ENCODE measurements at places on chromosomes 3 and 15.

GRCh38 chr15:45399381-45400212 is 21.3 kb upstream of the GATM start:
- DNase-seq = no peak

- no peak for DNase-seq
Measured at GRCh38 chr3:189458528-189458927, 172.7 kb upstream of the TP63 start.

GRCh38 chr3:46188708-46189107 is 19.4 kb downstream of the CCR1 start:
- no peak for DNase-seq

DNA sequence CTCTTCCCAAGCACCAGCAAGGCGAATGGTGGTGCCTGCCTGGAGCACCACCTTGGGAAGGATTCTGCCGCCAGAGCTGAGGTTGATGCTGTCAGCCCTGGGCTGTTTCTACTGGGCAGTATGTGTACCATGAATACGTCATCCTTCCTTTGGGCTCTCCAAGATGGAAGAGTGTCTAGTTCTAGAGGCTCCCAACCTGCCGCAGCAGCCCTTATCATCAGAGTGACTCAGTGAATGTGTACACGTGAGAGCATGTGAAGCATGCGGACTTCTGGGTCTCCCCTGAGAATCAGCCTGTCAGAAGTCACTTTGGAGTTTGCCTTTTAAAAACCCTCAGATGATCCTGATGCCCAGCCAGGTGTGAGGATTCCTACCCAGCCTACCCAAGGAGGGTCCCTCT is 20.9 kb downstream of the PLA2G4D start:
- no peak for DNase-seq

DNA sequence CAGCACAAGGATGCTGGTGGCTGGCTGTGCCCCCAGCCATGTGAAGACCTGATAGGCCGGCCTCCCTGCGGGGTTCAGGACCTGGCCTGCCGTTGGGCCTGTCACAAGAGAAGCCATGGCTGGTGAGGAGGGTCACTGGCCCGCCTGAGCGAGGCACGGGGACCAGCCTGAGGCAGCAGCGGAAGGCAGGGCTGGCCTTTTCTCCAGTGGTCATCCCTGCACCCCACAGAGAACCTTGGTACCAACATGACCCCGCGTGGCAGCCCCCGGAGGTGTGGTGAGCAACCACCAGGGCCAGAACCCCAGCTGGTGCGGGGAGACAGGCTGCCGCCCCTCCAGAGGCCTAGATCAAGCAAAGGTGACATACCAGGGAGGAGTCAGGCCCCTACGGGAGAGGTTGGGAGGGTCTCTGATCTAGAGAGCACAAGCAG is 134.1 kb upstream of the MEF2A start:
- DNase-seq = no peak

- peak; percentile 17 for DNase-seq
Measured at GRCh38 chr3:4584456-4585249, 91.5 kb downstream of the ITPR1 start.

DNA sequence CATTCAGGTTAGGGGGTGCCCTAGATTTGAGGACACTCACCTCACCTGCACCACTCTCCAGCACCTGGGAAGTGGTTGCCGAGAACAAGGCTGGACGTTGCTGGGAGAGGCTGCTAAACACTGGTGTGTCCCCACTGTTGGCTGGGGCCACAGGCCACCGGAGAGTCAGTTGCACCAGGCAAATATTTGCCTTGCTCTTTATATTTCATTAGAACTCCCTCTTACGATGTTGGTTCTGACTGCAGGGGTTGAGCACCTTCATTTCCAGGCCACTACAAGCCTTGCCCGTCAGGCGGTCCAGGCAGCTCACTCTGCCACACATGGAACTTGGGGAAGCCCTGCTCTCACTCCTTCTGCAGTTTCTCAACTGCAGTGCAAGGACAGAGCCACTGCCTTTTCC is 30.7 kb downstream of the HCN4 start:
- no peak for DNase-seq

DNA sequence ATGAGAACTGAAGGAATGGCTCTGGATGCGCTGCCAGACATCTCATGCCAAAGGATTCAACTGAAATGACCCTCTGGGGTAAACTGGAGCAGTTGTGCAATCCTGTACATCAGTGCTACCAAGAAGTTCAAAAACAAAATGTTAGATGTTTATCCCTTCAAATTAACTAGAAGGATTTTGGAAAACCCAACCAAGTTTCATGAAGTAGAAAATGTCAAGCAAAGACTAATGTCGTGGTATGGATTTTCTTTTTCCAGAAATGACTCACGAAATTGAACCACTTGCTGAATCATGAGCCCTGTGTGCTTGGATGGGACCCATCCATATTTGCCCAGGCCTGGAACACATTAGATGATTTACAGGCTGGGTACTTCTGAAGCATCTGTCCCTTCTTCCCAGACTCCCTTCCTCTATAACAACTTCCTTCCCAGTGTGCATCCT is 101.6 kb downstream of the LRTM1 start:
- DNase-seq = no peak

DNA sequence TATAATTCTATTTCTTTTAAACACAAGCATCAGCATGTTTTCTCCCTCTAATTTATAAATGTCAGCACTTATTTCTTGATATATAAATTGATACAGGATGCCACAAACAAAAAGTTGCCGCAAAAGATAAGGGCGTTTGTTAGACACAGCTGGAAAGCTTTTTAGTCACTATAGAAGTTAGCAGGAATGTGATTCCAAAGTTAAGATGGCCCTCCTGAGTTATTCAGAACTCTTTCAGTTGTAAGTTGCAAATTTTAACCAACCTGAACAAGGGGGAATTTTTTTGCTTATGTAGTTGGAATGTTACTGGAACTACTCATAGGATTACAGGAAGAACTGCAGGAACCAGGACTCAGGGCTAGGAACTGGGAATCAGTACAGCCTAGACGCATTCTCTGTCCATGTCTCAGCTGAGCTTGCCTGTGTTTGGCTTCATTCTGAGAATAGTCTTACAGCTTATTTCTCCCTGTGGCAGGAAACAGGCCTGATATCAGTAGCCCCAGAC is 166.3 kb downstream of the VGLL4 start:
- no peak for DNase-seq

GRCh38 chr3:16595778-16596177 is 9.4 kb downstream of the DAZL start:
- DNase-seq = no peak

DNA sequence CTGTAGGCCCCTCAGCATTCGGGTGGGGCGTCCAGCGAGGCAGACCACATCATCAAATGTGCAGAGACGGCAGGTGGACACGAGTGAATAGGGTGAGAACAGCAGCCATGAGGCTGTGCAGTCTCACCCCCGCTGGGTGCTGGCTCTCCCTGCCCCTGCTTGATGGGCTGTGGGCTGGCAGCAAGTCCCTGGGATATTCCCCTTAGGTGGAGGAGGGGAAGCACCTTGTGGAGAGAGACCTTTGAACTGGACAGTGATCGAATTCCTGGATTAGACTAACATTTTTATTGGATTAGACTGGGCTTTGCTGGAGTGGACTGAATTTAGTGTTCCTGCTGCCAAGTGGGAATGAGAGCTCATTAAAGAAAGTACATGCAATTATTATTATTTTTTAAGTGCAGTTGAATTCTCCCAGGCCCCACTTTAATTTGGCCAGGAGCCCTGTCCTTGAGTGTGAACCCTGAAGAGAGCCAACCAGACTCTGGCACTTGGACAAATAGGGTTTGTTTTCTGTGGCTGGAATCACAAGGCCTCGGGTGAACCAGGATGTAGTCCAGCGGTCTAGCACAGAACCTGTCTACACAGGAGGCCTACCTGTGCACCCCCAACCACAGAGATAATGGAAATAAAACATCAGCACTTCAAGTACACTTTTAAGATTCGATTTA is 193.1 kb downstream of the ABHD5 start:
- no peak for DNase-seq

- no peak for DNase-seq
Measured at GRCh38 chr3:23873941-23874340, 42.8 kb downstream of the NKIRAS1 start.

DNA sequence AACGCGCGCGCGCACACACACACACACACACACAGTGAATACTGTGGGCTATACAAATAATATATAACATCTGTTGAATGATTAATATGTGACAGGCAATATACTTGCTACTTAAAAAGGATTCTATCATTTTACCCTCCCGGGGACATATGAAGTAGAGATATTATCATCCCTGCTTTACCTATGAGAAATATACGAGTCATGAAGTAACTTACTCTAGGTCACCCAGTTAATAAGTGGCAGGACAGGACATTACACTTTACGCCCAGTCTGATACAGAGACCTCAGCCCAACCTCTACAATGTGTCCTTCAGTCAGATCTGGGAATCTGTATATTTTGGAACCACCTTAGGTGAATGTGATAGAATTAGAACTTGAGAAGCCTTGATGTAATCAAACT is 55.4 kb downstream of the CCDC54 start:
- DNase-seq = no peak

GRCh38 chr3:66885326-66886000 is 112.6 kb upstream of the KBTBD8 start:
- DNase-seq = no peak

GRCh38 chr3:178255315-178255714 is 280.9 kb upstream of the KCNMB2 start:
- DNase-seq = no peak

- no peak for DNase-seq
Measured at GRCh38 chr3:122825460-122825859, 30.6 kb downstream of the SLC49A4 start.

- DNase-seq = no peak
Measured at GRCh38 chr15:38554354-38554753, 10.3 kb downstream of the RASGRP1 start.
